ENCODE measurements at places on chromosomes 2 and 18. TPM values are rescaled to one million over a fixed set of nuclear protein-coding genes. Genes with fewer than 3 reads are reported as not detected.

DNA sequence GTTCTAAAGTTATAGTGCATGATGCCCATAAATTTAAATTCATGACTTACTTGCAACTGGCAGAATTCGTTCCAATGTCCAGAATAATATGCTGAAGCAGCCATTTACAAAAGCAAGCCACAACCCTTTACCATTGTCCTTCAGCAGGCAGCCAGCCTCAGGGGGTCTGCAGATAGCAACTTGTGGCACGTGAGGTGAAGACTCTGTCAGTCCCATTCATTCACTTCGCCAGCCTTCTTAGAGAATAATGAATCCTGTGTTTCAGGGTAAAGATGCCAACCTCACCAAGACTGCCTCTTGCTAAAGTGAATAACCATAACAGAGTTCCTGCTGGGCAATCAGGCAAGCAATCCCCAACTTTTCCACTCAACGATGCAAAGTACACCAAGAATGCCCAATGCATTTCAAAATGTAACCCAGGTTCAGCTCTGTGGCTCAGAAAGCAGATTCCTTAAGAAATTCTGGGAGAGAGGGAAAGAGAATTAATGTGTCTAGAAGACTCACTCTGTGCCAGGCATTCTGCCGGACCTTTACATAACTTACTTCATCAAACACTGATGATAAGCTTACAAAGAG lies 315.4 kb downstream of the NCKAP5 start:
- H3K4me3 ChIP-seq = no peak overlapping the region
- H3K27ac ChIP-seq = no peak overlapping the region
- DNase-seq = no peak
- H3K4me1 ChIP-seq = no peaks in the 10 kb centered on the region

DNA sequence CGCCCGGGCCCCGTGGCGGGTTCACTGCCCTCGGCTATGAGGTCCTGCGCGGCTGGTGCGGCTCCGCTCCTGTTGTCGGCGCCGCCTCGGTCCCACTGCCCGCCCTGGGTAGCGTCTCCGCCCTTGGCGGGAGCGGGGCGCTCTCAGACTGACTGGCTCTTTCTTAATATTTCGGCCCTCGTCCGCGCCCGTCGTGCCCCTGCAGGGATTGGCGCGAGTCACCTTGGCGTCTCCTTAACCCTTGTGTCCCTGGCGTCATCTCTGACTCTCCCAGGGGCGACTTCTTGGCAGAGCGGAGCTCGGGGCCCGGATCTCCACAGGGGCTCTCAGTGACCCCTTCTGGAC lies 1.3 kb downstream of the PTMA start:
- peak overlapping the region; percentile 99 for H3K27ac ChIP-seq
- peak; percentile 84 for DNase-seq
- H3K27me3 ChIP-seq = no peaks in the 10 kb centered on the region
- no peaks in the 10 kb centered on the region for H3K36me3 ChIP-seq

GRCh38 chr2:134107402-134107801 lies 146.5 kb upstream of the MGAT5 start:
- H3K27ac ChIP-seq = no peak overlapping the region
- H3K36me3 ChIP-seq = no peaks in the 10 kb centered on the region
- no peaks in the 10 kb centered on the region for H3K27me3 ChIP-seq
- DNase-seq = no peak

GRCh38 chr2:109690822-109691541 lies 76.8 kb downstream of the SOWAHC start:
- no peaks in the 10 kb centered on the region for H3K27me3 ChIP-seq
- peak overlapping the region; percentile 91 for H3K27ac ChIP-seq
- peaks cover 95% of the 10 kb centered on the region for H3K4me1 ChIP-seq
- H3K4me3 ChIP-seq = peak overlapping the region; percentile 2
- no peaks in the 10 kb centered on the region for H3K36me3 ChIP-seq

DNA sequence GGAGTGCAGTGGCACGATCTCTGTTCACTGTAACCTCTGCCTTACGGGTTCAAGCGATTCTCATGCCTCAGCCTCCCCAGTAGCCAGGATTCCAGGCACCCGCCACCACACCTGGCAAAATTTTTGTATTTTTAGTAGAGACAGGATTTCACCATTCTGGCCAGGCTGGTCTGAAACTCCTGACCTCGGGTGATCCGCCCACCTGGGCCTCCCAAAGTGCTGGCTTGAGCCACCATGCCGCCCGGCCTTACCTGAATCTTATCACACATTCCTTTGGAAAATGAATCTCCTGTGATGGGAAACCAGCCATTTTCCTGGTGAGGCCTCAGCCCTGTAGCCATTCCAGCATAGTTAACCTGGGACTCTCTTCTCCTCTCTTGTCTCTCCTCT lies 57.8 kb downstream of the HPCAL1 start:
- no peak overlapping the region for H3K27ac ChIP-seq
- no peak for DNase-seq
- H3K4me1 ChIP-seq = no peaks in the 10 kb centered on the region
- no peaks in the 10 kb centered on the region for H3K27me3 ChIP-seq
- H3K4me3 ChIP-seq = no peak overlapping the region
- no peaks in the 10 kb centered on the region for H3K36me3 ChIP-seq

- no peak overlapping the region for H3K27ac ChIP-seq
- no peak overlapping the region for H3K4me3 ChIP-seq
- no peaks in the 10 kb centered on the region for H3K27me3 ChIP-seq
- H3K36me3 ChIP-seq = no peaks in the 10 kb centered on the region
Measured at GRCh38 chr2:118498943-118499342, 348.5 kb downstream of the EN1 start.

GRCh38 chr2:232600053-232600773 lies 33.2 kb upstream of the EFHD1 start:
- no peak for DNase-seq
- no peaks in the 10 kb centered on the region for H3K4me1 ChIP-seq
- no peak overlapping the region for H3K27ac ChIP-seq
- H3K4me3 ChIP-seq = no peak overlapping the region

DNA sequence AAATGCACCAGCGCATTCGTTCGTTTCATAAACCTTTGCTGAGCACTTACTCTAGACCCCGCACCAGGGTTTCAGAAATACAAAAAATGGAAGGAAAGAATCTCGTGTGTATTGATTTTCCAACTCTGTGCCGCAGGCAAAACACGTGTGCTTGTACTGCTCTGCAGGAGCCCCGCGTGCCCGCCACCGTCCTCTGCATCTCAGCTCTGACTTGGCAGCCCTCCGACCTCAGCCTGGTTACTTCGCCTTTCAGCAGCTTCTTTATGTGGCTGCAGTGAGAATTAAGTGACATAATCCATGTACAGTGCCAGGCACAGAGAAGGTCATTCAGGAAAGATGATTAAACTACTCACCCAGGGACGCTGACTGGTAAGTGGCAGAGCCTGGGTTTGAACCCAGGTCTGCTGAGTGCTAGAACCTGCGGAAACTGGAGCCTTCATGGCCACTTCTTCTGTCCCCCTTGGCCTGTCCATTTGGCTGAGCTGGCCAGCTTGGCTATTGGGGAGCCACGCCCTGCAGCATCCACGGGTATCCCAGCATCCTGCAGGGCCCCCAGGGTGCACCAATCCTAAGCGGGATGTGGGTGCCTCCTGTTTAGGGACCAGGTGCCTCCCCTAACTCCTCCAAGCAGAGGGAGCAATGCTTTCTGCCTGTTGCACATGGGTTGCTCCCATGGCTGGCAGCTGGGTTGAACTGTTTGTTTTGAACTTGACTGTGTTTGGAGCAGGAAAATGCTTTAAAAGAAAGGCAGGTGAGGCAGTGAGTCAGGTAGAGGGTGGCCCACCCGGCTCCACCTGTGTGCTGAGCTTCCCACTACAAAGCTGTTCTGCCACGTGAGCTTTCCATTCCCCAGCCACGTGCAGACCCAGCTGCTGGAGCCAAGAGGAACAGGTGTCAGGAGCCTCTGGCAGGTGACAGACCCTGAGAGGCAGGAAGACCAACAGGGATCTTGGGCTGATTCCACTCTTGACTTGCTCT lies 34.3 kb downstream of the INHBB start:
- no peak overlapping the region for H3K27ac ChIP-seq
- no peaks in the 10 kb centered on the region for H3K36me3 ChIP-seq
- H3K27me3 ChIP-seq = peaks cover 7% of the 10 kb centered on the region
- no peak for DNase-seq
- H3K4me1 ChIP-seq = no peaks in the 10 kb centered on the region
- no peak overlapping the region for H3K4me3 ChIP-seq

DNA sequence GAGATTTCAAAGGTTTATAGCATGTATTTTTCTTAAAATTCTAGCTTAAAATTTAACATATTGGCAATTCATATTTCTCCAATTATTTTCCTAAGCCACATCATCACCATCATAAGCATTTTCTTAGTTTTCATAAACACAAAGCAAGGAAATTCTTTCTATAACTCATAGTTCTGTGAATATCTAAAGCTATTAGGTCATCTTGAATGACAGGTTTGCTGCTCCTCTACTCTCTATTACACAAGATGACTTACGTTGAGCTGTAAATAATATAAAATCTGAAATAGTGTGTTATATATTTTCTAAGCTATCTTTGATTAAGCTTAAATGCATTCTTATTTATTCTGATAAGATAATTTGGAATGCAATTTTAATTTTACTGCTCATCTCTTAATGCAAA lies 984.6 kb upstream of the CNTNAP5 start:
- H3K27me3 ChIP-seq = no peaks in the 10 kb centered on the region
- no peak overlapping the region for H3K4me3 ChIP-seq
- no peak overlapping the region for H3K27ac ChIP-seq

GRCh38 chr2:74902281-74902860 lies 56.1 kb upstream of the POLE4 start:
- no peak overlapping the region for H3K27ac ChIP-seq
- no peak for DNase-seq
- H3K4me3 ChIP-seq = no peak overlapping the region
- H3K36me3 ChIP-seq = no peaks in the 10 kb centered on the region
- H3K27me3 ChIP-seq = no peaks in the 10 kb centered on the region

DNA sequence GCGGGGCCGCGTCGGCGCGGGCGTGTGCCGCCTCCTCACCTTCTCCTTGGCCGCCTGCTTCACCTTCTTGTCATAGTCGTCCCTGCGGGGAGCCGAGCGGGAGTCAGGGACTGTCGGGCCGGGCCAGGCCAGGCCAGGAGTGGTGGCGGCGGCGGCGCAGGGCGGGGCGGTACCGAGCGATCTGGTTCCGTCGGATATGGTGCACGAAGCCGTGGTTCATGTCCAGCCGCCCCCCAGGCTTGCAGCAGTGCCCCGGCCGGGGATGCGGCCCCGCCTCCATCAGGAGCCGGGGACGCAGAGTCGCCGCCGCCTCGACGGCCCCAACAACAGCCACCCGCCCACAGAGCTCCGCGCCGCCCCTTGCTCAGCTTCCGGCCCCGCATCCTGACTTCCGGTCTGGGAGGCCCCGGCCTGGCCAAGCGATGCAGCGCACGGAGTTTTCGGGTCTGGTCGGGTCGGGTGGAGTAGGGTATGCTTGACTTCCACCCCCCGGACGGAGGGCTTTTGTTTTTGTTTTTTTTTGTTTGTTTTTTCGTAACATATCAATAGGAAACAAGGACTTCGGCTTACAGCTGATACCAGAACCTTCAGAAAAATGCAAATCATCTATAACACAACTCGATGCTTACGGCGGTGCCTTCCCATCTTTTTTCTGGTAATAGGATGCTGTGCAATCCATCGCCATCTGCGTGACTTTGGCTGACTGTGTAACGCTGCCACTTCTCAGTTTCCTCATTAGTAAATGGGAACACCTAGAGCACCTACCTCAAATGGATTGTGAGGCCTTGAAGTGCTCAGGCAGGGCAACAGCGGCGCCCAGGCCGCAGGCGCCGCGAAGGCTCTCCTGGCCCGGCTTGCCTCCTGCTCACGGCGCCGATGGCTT lies at the start of gene C2orf68:
TSS of gene C2orf68 (minus strand) at position 362 of the 883 bp plus-strand sequence. CDS start at position 280, 82 bp downstream.
- peaks cover 23% of the 10 kb centered on the region for H3K4me1 ChIP-seq
- H3K4me3 ChIP-seq = peak within 1 kb of the TSS; percentile 77
- peaks cover 27% of the 10 kb centered on the region for H3K36me3 ChIP-seq
- peak; percentile 94 for DNase-seq
- H3K27ac ChIP-seq = peak within 1 kb of the TSS; percentile 88

The GAREM1 gene
- 11.8 TPM for polyA plus RNA-seq

The PMAIP1 gene
- 6.9 TPM for polyA plus RNA-seq

The KCNE4 gene
- 0.23 TPM for polyA plus RNA-seq

The LIMS3 gene
- polyA plus RNA-seq = 0.29 TPM

The LINC00305 gene
- polyA plus RNA-seq = not detected

The RFTN2 gene
- 3.6 TPM for polyA plus RNA-seq

The ADGRF3 gene
- polyA plus RNA-seq = 0.26 TPM

The TTN gene
- 1.2 TPM for polyA plus RNA-seq

Data from sigmoid colon (tissue), 7 donors.